ENCODE measurements at places on chromosomes 13 and 19.

- no peak for DNase-seq
Measured at GRCh38 chr13:29936051-29936813, 85.8 kb upstream of the UBL3 start.

DNA sequence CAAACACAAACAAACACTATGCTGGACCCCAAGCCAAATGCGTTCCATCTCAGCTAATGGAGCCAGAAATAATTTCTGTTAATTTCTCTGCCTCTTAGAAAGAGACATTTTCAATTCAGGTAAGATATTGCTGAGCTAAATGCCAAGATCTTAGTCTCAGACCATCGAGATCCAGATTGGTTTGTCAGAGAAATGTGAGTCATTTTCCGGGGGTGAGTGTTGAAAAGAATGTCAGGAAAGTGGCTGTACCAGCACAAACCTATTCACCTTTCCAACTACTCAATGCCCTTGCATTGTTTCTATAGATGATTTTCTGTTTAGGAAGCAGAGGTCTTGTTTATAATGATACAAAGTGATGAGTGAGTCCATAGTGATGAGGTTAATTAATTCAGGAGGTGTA is 266.8 kb upstream of the TSHZ3 start:
- DNase-seq, result no peak

DNA sequence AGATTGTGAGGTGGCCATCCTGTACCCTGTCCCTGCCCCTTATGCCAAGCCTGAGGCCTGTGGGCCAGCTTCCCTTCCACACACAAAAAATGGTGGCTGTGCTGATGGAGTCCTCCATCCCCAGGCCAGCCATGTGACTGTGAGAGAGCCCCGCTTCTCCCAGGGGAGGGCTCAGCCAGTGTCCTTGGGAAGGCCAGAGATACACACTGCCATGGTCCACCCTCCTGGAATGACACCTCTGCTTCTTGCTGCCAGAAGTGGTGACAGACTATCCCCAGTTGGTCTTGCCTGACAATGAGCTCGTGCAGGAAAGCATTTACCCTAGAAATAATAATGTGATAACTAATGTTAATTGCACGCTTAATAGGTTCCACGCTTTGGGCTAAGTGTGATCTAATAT is 38.0 kb downstream of the FAM124A start:
- no peak for DNase-seq

GRCh38 chr19:34172661-34173192 is 423 bp downstream of the LSM14A start:
- DNase-seq, result no peak

DNA sequence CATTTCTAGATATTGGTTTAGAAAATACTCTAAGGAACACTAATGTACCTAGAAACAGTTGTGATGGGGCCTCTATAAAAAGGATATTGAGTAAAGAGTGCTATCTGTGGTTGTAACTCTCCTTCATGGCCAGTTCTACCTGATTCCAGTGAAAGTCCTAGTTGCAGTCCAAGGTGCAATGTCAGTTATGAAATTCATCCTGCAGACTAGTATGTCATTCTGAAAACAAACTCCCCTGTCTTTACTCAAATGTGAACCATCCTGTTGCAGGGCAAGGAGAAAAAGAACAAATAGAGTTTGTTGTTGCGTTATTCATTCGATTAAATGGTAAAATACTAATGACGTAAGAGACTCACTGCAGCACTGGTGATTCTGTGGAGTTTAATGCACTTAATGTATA is 18.3 kb upstream of the N4BP2L1 start:
- no peak for DNase-seq

- DNase-seq, result no peak
Measured at GRCh38 chr13:61362522-61362921, 53.1 kb downstream of the PCDH20 start.

DNA sequence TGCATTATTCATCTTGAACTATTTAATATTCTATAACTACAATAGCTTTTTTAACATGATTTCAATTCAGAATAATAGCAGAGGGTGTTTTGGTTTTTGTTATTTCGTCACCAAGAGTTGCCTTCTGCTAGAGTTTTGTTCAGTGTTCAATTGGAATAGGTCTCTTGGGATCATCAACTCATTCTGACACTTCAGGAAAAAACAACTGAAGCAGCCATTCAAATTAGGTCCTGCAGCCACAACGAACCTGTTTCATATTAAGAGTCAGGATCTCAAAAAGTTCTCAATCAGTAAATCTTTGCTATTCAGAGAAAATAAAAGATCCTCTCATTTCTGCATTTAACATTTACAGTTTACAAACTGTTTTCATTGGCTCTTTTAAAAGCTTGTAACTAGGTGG is 2.4 kb upstream of the CHAMP1 start:
- no peak for DNase-seq

- no peak for DNase-seq
Measured at GRCh38 chr13:104553186-104553585, 1487.0 kb upstream of the SLC10A2 start.

DNA sequence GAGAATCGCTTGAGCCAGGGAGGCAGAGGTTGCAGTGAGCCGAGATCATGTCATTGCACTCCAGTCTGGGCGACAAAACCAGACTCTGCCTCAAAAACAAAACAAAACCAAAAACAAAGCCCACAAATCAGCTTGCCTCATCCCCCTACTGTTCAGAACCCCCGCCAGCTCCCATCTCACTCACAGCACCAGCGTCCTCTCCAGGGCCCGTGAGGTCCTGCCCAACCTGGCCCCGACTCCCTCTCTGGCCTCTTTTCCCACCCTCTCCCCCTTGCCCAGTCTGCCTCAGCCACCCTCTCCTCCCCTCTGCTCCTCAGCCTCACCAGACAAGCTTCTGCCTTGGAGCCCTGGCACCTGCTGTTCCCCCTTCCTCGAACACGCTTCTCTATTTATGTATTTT is 3.8 kb downstream of the SLC8A2 start:
- DNase-seq, result no peak

DNA sequence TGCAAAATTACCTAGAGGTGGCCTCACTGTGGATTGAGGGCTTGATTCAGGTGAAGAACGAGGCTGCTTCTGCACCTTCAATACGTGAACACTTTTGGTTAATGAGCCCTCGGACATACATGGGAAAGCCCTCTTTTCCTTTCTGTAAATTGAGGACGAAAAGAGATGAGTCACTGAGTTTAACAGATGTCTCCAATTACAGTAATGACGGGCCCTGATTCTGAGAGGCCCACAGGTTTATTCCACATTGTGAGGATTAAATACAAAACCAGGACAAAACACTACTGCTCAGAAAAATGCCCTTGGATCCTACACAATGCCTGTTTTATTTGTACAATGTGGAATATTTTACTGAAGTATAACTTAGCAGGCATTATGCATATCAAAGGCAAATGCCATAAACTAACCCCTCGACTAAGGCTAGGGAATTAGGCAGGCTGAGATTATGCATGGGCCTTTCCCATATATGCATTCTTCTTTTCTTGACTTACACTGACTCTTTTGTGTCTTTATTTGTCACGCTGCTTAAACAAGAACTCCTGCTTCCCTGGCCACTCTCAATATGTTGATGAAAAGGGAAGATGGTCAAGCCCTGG is 819.9 kb downstream of the OLFM4 start:
- DNase-seq, result no peak

GRCh38 chr13:61415749-61416148 is at the start of gene PCDH20:
Gene PCDH20 (minus strand): TSS chr13:61415849. CDS start chr13:61415158, 691 bp downstream.
- no peak for DNase-seq

All from stimulated activated CD4-positive, alpha-beta T cell treated with anti-CD3 and anti-CD28 coated beads, Interleukin-1b, Interleukin-23, amount 100 ng/mL, for 4 hours (primary cell).